RPMI7951 (cell line): ENCODE measurements at places on chromosomes 12 and 14. TPM values are rescaled to one million over a fixed set of nuclear protein-coding genes. Genes with fewer than 3 reads are reported as not detected.

ULK1 gene
- 3.0 and 4.2 TPM in 2 replicates for total RNA-seq

KCNJ8 gene
- total RNA-seq: under 0.01 TPM in 1 of 2 replicates, not detected in the other

SLCO1C1 gene
- total RNA-seq: not detected in 2 replicates

FLRT2 gene
- total RNA-seq: 3.7 and 5.2 TPM in 2 replicates

SLC16A7 gene
- total RNA-seq: 6.8 and 10.9 TPM in 2 replicates

CMTM5 gene
- 0.49 and 0.60 TPM in 2 replicates for total RNA-seq

SLC35F4 gene
- total RNA-seq: not detected in 2 replicates

TRHDE gene
- 1.2 and 2.3 TPM in 2 replicates for total RNA-seq

- DNase-seq: no peak
These were observed 10.0 kb upstream of the CALCOCO1 start for GRCh38 chr12:53737093-53737808.

DNA sequence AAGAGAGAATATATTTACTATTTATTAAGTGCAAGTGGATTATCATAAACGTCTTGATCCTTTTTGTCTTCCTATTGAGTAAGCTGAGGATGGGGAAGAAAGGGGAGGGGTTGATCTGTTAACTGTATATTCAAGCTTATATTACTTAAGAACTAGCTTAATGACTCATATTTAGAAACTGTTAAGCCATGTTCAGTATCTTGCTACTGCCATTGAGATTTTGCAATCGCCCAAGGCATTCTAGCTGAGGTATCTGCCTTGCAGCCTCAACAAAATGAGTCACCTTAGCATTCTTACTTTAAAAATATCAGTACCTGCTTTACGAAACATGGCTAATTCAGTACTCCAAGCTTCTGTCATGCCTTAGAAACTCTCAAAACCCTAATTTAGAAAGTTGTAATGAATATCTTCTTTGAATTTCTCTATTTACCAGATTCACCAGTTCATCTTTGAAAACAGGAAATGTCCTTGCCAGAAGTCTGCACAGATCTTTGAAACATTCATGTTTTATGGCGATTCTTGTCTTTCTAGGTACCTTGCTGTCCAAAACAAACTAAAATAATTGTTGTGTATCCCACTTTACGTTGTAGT, 76.1 kb downstream of the ALG10B start:
- DNase-seq: peak; percentile 8

- no peak for DNase-seq
These were observed 88.1 kb downstream of the ITPR2 start for GRCh38 chr12:26744697-26745440.

DNA sequence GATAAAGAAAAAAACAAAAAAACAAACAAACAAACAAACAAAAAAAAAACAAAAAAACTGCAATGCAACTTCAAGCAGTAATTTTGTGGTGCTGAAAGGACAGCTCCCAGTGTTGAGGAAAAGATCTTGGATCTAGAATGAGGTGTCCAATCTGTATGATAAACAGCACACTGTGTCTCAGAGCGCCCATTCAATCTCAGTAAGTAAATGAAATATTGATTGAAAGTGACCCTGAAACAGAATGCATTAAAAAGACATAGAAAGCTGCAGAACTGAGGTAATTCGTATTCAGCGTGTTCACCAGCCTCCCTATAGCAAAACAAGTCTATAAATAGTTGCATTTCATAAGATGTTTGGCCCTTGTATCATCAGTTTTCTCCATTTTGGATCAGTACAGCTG, 153.0 kb downstream of the NOVA1 start:
- DNase-seq: no peak

GRCh38 chr12:59077575-59078426, 157.5 kb upstream of the LRIG3 start:
- no peak for DNase-seq

DNA sequence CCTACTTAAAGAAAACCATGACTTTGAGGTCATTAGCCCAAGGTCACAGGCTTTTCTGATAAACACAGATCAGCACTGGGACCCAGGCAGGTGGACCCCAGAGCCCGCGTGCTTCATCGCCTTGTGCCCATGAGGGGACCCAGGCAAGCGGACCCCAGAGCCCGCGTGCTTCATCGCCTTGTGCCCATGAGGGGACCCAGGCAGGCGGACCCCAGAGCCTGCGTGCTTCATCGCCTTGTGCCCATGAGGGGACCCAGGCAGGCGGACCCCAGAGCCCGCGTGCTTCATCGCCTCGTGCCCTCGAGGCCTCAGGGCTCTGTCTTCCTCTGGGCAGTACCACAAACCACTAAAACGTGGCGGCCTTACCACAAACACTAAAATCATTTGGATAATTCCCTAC, 31.7 kb downstream of the STX2 start:
- DNase-seq: no peak

DNA sequence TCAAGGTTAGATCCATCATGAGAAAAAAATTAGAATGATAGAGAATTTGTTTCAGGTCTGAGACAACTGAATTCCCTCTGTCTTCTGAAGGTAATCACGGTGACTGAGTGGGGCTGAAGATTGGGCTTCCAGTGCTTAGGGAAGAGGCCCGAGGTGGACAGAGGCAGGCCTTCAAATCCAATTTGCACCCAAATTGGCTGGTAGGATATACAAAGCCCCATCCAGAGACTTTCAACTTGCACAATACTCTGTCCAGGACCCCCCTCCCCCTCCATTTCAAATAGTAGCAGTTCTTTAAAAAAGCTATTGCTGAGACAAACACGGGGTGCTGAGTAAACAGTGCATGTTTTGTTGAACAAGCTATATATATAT, 3.6 kb upstream of the FOXG1 start:
- no peak for DNase-seq

GRCh38 chr14:34128665-34129064, 177.8 kb upstream of the EGLN3 start:
- no peak for DNase-seq

- DNase-seq: no peak
These were observed 204.0 kb downstream of the GRIN2B start for GRCh38 chr12:13777374-13777773.

DNA sequence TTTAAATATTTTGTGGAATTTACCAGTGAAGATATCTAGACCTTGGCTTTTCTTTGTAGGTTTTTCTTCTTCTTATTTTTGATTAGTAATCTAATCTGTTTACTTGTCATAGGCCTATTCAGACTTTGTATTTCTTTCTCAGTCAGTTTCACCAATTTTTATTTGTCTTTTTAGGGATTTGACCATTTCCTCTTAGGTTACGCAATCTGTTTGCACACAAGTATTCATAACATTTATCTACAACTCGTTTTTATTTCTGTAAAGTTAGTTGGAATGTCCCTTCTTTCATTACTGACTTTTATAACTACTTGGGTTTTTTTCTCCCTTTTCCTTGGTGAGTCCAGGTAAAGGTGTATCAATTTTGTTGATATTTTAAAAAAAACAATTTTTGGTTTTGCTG, 545.7 kb downstream of the AACS start:
- DNase-seq: no peak

GRCh38 chr12:129676411-129676810, 227.4 kb downstream of the TMEM132D start:
- DNase-seq: no peak

- no peak for DNase-seq
These were observed 7.0 kb downstream of the ITGB7 start for GRCh38 chr12:53200107-53200457.
